ENCODE measurements at places on chromosomes 13 and 19.

DNA sequence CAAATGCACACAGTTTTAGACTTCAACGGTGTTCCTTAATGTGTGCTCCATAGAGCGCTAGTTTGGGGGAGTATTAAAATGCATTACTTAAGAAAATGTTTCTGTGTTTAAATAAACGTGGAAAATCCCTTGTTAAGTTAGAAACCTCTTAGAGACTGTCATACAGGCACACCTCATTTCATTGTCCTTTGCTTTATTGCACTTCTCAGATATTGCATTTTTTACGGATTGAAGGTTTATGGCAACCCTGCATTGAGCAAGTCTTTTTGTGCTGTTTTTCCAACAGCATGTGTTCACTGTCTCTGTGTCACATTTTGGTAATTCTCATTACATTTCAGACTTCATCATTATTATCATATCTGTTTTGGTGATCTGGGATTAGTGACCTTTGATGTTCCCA lies 244.0 kb downstream of the GGACT start:
- DNase-seq: no peak

GRCh38 chr19:10918359-10918758 lies 10.1 kb downstream of the YIPF2 start:
- no peak for DNase-seq

- DNase-seq: no peak
Measured at GRCh38 chr19:38924388-38924787, 6.2 kb downstream of the SARS2 start.

GRCh38 chr19:11479090-11479897 lies 1.6 kb downstream of the ELAVL3 start:
- peak; percentile 95 for DNase-seq

GRCh38 chr13:110269509-110270185 lies 37.3 kb downstream of the COL4A1 start:
- peak; percentile 30 for DNase-seq

DNA sequence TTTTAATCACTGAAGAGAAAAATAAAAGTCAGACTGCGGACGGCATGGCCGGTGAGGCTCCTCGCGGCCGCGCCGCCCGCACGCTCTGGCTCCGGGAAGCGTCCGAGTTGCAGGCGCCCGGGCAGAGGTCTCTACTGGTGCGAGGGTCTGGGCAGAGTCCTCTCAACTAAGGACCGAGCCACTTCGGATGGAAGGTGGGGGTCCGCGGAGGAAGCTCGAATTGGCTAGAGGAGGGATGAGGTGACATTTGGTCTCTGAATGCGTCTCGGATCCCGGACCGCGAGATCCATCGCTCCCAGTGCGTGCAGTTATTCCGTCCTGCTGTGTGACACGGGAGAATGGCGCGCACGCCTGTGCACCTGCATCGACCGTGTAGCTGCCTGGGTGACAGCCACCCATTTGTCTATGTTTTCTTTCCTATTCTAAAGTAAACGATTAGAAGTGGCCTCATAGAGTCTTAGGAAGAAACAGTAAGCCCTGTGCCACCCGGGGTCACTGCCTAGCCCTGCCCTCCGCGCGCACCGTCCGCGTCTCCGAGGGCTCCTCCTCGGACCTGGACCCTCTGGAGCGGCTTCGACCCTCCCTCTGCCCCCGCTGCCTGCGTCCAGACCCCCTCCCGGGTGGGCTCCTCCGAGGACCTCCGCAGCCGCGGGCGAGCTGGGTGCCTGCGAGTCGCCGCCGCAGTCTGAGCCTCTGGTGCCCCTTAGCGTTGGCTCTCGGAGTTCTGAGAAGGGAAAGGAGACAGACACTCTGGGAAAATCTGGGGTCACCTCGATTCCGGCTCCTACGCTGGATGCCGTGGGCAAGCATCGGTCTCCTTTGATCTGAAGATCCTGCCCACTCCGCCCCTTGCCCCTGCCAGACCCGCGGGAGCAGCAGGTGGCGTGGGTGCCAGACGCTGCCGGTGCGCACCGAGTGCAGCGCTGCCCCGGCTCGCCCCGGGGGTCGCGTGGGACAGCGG lies 347.4 kb downstream of the LIG4 start:
- DNase-seq: peak; percentile 89

DNA sequence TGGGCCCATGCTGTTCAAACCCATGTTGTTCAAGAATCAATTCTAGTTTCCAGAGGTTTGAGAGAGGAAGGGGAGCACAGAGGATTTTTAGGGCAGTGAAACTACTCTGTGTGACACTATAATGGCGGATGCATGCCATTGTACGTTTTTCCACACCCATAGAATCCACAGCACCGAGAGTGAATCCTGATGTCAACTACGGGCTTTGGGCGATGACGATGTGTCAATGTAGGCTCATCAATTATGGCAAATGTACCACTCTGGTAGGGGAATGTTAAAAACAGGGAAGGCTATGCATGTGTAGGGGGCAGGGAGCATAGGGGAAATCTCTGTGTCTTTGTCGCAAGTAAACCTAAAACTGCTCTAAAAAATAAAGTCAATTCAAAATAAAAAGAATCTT lies 70.7 kb upstream of the UBAC2 start:
- DNase-seq: no peak

GRCh38 chr13:74485757-74486156 lies 351.6 kb upstream of the KLF12 start:
- no peak for DNase-seq

DNA sequence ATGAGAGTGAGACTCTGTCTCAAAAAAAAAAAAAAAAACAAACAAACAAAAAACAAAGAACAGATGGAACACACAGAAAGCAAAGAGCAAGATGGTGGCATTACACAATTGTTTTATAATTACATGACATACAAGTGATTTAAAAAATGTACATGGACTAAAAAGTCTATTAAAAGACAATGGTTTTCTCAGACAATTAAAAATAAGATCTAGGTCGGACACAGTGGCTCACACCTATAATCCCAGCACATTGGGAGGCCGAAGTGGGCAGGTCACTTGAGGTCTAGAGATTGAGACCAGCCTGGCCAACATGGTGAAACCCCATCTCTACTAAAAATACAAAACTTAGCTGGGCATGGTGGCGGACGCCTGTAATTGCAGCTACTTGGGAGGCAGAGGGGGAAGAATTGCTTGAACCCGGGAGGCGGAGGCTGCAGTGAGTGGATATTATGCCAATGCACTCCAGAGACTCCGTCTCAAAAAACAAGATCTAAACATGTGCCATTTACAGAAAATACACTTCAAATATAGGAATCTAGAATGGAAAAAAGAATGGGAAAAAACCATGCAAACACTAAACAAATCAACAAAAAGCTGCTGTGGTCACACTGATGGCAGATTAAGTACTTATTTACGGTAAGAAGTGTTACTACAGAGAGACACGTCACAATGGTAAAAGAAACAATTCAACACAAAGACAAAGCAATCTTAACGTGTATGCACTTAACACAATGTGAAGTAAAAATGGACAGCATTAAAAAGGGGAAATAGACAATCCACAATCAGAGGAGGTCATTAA lies 26.7 kb downstream of the MIER2 start:
- DNase-seq: no peak

DNA sequence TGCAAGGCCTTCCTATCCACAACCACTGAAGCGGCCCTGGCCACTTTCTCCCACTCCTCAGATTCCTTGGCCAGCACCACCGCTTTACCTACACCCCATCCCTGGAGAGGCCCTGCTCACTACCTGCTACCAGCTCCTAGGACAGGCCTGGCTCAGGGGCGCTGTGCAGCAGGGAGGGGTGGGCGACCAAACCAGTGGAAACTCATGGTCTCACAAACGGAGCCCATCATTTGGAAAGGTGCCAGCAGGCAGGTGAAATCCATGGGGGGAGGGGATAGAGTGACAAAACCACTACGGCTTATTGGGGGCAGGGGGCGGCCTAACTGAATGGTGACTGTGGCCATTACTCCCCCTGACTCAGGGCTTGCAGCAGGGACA lies 27.6 kb downstream of the C19orf47 start:
- no peak for DNase-seq

DNA sequence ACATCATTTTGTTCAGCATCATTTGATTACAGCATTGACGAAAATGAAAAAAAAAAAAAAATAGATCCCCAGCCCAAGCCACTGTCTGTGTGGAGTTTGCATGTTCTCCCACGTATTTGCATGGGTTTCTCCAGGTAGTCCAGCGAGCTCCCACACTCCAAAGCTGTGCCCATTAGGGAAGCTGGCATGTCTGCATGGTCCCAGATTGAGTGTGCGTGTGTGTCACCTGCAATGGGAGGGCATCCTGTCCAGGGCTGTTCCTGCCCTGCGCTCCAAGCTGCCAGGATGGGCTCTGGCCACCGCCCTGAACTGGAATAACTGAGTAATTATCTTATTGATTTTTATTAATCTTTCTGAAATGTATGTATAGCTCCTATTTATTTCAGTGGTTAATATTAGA lies 88.6 kb downstream of the KLF12 start:
- no peak for DNase-seq

GRCh38 chr13:109226631-109227030 lies 559.8 kb downstream of the IRS2 start:
- no peak for DNase-seq

DNA sequence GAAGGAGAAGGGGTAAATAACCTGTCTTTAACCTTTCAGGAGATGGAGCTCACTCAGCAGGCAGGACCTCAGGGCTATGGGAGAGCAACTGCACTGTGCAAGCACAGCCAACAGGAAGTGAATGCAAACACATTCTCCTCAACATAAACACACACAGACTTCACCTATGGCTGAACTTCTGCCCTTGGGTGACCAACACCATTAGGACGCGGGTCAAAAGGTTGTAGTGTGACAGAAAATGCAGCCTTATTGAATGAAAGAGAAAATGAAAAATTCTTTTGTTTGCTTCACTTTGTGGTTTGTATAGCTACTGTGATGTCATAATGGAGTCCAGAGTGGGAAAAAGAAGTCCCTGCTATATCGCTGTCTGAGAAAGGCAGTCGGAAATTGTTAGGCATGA lies 323.0 kb downstream of the NDFIP2 start:
- DNase-seq: no peak

DNA sequence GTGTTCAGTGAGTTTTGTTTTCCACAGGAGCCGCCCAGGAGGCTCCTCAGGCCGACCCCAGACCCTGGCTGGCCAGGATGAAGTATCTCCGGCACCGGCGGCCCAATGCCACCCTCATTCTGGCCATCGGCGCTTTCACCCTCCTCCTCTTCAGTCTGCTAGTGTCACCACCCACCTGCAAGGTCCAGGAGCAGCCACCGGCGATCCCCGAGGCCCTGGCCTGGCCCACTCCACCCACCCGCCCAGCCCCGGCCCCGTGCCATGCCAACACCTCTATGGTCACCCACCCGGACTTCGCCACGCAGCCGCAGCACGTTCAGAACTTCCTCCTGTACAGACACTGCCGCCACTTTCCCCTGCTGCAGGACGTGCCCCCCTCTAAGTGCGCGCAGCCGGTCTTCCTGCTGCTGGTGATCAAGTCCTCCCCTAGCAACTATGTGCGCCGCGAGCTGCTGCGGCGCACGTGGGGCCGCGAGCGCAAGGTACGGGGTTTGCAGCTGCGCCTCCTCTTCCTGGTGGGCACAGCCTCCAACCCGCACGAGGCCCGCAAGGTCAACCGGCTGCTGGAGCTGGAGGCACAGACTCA lies 12.9 kb downstream of the B3GNT3 start:
- no peak for DNase-seq

DNA sequence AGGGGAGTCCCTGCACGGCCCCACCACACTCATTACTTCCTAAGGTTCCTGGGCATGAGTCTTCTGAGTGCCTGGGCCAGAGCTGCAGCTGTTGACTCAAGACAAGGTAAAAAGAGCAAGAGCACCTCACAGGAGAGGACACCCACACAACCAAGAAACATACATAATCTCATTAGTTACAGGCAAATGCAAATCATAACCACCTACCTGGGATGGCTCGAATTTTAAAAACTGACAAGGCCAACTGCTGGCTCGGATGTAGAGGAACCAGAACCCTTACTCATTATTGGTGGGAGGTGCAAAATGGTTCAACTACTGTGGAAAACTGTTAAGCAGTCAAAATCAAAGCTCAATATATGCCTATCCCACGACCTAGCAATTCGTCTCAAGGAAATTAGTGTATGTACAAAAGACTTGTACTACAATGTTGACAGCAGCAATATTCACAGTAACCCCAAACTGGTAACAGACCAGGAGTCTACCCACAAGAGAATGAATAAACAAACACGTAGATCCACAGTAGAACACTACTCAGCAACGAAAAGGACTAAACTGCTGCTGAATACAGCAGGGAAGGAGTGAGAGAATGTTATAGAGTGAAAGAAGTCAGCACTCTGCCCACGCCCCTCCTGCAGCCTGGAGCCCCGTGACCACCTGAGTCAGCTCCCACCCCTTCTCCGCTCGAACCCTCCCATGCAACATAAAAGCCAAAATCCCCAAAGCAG lies 15.8 kb downstream of the AKT2 start:
- DNase-seq: no peak

DNA sequence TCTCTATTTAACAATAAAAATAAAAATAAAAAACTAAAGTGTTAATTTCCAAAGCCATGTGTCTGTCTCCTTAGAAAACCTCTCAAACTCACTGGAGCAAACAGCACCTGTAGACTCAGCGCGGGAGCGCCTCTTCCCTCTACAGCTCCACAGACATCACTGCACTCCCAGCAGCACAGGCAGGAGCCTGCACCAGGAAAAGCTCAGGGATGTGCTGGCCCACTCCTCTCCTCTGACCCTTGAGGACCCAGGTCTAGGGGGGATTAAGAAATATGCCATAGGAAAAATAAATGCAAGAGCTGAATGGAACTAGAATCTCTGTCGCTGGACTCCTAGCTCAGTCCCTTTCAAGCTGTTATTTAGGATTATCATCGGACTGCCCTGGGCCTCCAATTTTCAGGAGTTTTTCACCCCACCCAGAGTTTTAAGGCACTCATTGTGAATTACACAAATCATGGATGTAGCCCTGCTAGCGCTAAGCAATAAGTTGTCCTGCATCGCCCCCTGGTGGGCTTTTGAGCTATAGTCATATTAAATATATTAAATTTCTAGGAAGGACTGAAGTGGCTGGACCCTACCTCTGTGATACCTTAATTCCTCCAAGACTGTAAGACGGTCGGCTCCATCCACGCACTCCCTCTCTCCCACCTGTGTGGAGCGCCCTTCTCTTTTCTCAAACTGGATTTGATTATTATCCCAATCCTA lies 333.9 kb downstream of the UQCRFS1 start:
- peak; percentile 81 for DNase-seq

DNA sequence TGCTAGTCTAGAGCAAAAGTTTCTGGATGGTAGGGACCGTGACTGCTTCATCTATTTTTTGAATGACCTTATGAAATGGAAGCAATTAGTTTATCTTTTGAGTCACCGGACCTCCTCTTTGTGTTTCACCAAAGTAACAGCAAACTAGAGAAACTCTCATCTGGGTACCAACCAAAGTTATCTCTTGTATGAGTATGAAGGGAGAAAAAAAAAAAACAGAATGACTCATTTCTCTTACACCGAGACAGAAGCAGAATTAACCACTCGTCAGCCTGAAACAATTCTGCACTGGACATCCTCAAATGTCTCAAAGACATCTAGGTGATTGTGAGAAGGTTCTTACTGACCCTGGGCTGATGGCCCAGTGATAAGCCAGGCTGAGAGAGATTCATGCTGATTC lies 18.3 kb downstream of the ZNF100 start:
- no peak for DNase-seq

GRCh38 chr13:36752673-36753072 lies 66.3 kb upstream of the RFXAP start:
- DNase-seq: no peak

GRCh38 chr19:46493236-46494145 lies 2.2 kb downstream of the PNMA8B start:
- peak; percentile 82 for DNase-seq

GRCh38 chr19:32652894-32653598 lies 21.9 kb downstream of the ANKRD27 start:
- no peak for DNase-seq

GRCh38 chr13:24512197-24512907 lies at the start of gene PARP4:
Gene PARP4 (minus strand): TSS chr13:24512778. CDS start chr13:24503776, 9,002 bp downstream.
- peak; percentile 90 for DNase-seq

- no peak for DNase-seq
Measured at GRCh38 chr13:30396434-30397075, 25.7 kb upstream of the UBE2L5 start.
